ENCODE measurements at places on chromosomes 16 and 17.
A peak's percentile ranks its signal among the peaks of the same experiment; 100 is the strongest.

DNA sequence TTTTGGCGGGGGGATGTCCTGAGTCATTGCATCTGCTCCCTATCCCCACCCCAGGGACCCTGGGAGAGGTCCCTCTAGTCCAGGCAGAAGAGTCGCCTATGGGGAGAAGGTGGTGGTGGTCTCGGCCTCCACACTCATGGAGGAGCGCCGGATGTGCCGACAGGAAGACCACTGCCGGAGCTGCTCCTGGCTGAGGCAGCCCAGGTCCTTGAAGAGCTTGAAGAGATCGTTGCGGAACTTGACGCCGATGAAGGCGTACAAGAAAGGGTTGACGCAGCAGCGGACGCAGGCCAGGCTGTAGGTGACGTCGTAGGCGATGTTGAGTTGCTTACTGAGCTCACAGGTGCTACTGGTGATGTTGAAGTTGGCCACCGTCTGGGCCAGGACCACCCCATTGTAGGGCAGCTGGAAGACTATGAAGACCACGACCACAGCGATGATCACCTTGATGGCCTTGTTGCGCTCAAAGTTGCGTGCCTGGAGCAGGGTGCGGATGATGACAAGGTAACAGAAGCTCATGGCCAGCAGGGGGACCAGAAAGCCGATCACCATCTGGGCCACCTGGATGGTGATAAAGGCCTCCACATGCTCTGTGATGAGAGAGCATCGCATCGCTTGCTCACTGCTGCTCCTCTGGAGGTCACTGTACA is 10.5 kb downstream of the CCR7 start:
- DNase-seq, result peak; percentile 1

DNA sequence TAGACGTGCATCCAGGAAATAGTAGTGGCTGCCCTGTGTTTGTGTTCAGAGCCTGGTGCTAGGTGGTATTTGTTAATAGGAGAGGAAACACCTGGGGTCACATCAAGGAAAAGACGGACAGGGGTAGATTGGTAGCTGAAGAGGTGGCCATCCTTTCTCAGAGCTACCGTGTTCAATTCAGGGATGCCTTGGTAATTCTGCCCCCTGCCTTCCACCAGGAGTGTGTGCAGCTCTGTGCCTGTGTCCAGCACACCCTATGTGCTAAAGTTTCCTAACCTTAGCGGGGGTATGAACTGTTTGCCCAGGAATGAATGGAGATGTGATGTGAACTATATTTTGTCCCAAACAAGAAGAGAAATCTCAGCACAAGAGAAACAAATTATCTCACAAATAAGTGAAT is 174.1 kb upstream of the MPHOSPH6 start:
- DNase-seq, result no peak

GRCh38 chr17:15485045-15485444 is 17.6 kb upstream of the CDRT4 start:
- DNase-seq, result no peak

GRCh38 chr16:89105599-89106151 is 12.0 kb downstream of the ACSF3 start:
- no peak for DNase-seq

DNA sequence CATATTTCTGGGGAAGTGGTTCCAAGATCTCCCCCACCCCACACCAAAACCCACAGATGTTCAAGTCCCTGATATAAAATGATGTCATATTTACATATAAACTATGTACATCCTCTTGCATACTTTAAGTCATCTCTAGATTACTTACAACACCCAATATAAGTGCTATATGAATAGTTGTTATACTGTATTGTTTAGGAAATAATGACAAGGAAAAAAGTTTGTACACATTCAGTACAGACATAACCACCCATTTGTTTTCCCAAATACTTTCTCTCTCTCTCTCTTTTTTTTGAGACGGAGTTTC is 11.5 kb downstream of the CFDP1 start:
- DNase-seq, result no peak

GRCh38 chr17:73772107-73772705 is 128.0 kb upstream of the SDK2 start:
- DNase-seq, result no peak

GRCh38 chr17:18185832-18186626 is 2.4 kb downstream of the ALKBH5 start:
- DNase-seq, result peak; percentile 60

- DNase-seq, result no peak
These were observed 35.9 kb upstream of the NUDT7 start for GRCh38 chr16:77686385-77686784.

GRCh38 chr16:228151-228851 is 948 bp downstream of the LUC7L start:
- no peak for DNase-seq

DNA sequence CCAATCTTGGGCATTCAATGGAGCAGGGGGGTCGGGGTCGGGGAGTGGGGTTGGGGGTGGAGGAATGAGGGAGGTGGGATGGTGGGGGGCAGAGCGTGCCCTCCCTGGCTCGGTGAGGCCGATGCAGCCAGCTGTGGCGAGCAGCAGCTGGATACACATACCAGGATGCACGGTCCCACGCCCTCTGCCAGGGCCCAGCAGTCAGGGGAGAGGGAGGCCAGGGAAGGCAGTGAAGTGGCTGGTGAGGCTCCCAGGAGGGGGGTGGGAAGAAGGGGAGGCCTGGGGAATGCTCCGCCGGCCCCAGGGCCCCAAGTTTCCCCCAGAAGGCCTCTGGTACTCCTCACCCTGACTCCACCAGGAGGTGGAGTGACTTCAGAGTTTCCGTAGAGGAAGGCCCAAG is 77.6 kb upstream of the LHX1 start:
- no peak for DNase-seq

DNA sequence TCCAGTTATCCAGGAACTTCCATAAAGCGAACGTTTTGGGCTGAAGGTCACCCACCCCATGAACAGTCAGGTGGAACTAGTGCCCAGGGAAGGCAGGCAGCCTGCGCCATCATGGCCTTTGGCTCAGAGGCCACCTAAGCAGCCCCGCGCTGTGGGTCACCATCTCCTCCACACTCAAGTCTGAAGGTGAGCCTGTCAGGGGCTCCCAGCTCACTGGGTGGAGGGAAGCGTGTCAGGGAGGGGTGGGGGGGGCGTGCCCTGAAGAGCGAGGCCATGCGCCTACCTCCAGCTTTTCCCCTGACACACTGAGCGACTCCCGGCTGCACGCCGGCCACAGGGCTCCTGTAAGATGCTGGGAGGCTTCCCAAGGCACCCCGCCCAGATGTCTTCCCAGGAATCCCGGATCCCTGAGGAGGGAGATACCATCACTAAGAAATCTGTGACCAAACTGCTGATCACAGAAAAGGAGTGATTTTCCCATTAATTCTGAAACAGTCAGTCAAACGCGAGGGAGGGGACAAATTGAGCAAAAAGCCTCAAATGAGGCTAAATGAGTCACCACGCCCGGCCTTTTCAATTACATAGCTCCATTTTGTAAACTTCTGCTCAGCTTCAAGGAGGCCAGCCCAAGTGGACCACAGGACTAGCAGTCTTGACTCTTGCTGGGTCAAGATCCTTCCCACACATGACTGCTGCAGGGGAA is 26.5 kb upstream of the SLC25A19 start:
- DNase-seq, result peak; percentile 62

GRCh38 chr17:82929676-82930042 is 89.8 kb upstream of the ZNF750 start:
- no peak for DNase-seq

DNA sequence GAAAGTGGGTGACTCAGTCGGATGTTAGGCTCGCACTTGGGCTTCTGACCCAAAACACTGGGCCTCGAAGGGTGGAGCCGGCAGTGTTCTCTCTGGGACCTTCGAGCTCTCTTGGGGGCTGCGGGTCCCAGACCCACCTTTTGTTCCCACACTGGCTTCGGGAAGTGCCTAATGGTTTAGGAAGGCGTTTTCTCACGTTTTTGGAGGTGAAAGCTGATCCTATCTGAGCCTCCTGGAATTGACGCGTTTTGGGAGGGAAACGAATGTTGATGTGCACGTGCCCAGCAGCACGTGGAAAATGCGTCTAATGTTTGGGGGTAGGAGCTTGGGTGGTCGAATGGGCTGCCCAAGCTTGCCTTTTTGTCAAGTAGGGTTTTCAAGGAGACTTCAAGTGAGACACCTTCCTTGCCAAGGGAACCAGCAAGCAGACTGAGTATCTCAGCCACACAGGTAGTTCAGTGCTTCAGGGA is 666 bp downstream of the HGS start:
- no peak for DNase-seq

- DNase-seq, result peak; percentile 81
These were observed 4.4 kb downstream of the CBX4 start for GRCh38 chr17:79834565-79835469.
